Kidney glomerular epithelial cell (primary cell): ENCODE measurements at places on chromosomes 4 and X.

DNA sequence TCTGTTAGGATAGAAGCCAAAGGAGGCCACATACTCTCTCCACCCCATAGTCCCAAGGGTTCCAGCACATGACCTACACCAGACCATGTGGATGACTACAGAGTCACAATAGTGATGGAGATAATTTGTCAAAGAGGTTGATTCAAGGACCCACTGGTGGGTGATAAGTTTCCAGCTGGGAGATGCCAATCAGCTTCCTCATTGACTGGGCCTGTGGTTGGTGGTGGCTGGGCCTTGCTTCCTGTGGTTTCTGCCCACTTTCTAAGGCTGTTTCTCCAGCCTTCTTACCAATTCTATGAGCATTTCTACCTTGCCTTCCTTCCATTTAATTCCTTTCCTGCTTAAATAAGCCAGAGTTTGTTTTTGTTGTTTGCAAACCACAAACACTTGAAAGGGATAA is 95.5 kb upstream of the CPEB2 start:
- no peak for DNase-seq

DNA sequence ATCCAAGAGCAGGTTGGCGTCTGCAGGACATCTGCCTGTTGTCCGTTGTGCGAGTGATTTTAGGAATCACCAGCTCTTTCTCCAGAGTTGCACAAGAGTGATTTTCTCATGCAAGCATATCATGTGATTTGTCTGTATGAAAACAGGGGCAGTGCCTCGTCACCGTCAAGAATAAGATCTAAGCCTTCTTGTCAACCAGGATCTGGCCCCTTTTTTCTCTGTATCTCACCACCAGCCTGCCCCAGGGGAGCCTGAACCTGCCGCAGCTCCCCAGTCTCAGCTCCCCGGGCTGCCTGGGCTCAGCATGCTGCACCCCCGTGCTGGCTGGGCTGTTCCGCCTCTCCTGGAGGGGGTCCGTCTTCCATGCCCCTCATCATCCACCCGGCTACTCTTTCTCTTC is 90.5 kb downstream of the STOX2 start:
- no peak for DNase-seq

GRCh38 chr4:169416997-169417396 is 146.2 kb upstream of the SH3RF1 start:
- DNase-seq, result no peak

- DNase-seq, result peak; percentile 58
Measured at GRCh38 chr4:114386637-114387233, 211.9 kb upstream of the UGT8 start.

DNA sequence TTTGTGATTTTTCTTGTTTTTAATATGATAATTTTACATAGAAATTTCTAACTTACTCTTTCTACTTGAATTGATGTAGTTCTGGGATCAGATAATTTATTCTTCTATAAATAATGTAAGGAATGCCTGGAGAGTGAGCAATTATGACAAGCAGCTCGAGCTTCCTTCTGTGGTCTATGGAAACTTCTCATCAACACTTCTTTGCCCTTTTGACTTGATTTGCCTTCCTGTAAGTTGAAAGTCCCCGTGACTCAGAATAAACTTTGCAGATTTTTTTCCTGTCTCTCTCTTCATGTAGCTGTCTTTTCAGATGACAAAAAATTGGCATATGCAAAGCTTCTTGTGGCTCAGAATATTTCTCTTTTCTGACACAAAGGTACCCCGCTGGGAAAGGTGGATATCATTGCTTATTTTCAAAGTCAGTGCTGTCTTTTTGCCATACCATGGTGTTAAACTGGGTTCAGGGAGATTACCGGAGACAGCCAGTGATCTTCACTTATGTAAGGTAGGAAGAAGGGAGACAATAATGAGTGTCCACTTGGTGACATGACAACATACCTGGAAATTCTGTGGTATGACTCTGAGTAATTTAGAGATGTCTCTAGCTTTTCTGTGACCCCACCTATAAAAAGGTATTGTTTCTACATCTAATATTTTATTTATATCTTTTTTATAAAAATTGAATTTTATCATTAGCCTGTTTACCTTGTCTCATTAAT is 278.6 kb upstream of the GNPDA2 start:
- no peak for DNase-seq

DNA sequence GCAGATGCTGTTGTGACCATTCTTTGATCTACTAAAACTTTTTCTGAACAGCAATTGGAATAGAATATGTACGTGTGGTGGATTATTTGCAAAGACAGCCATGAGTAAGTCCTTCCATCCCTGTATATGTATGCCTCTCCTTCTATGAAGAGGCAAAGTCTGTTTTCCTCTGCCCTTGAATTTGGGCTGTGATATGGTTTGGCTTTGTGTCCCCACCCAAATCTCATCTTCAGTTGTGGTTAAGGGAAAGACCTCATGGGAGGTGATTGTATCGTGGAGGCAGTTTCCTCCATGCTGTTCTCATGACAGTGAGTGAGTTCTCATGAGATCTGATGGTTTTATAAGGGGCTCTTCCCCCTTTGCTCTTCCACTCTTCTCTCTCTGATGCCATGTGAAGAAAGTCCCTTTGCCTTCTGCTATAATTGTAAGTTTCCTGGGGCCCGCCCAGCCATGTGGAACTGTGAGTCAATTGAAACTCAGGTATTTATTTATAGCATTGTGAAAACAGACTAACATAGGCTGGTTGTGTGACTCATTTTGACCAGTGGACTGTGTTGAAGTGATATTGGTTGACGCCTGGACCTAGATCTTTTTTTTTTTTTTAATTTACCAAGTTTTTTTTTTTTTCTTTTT is 108.3 kb upstream of the CAMK2D start:
- DNase-seq, result peak; percentile 93

DNA sequence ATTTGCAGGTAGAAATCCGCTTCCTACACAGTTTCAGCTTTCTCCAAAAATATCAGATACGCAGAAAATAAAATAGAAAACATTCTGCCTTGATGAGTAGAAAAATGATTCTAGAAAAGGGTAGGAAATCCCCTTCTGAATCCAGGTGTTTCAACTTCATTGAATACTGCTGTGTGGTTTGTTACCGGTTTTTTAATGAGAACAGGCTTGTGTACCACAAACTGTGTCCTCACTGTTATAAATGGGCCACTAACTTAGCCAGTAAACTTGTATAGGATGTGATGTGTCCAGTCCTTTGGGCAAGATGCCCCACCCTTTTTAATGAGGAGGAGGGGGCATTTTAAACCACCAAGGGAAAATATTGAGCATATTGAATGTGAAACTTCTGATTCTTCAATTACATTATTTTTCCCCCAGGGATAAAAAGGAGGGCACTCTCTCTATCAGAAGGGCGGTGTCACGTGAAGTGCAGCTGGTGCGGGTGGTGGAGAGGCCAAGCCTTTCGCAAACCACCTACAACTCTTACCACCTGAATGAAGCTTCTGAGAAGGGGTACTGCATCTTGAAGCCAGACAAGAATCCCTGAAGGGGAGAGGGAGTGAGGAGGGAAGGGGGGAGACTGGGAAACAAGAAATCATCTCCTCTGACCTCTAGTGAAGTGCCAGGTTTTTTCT is 4.5 kb downstream of the CXXC4 start:
- no peak for DNase-seq

DNA sequence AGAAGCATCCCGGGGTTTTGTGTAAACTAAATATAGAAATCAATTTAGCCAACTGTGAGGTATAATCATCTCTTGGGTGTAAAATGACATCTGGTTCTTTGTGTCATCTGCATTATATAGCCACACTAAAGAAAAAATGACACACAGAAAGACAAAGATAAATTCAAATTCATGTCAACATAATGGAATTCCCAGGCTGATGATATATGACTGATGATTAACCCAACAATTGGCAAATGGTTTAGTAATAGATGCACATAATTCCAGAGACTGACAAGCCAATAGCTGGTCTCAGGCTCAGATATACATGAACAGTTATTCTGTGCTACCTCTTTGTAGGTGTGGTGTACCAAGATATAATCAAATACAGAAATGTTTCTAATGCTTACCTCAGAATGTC is 375.4 kb upstream of the PITX2 start:
- no peak for DNase-seq

DNA sequence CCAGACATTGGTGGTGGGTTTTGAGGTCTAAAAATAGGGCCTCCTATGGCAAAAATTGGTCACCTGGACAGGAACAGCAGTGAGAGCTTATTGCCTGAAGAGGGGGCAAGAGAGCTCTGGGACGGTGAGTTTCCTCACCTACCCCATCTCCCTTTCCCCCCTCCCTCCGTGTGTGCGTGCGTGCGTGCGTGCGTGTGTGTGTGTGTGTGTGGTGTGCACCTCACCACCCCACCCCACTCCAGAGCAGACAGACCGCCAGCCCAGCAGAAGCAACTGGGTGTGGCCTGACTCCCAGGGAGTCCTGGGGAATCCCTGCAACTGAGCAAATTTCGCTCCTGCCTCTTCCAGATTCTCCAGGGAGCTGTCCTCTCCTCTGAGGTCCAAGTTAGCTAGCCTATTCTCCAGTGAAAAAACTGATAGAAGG is 44.7 kb downstream of the PRPS1 start:
- DNase-seq, result peak; percentile 50

DNA sequence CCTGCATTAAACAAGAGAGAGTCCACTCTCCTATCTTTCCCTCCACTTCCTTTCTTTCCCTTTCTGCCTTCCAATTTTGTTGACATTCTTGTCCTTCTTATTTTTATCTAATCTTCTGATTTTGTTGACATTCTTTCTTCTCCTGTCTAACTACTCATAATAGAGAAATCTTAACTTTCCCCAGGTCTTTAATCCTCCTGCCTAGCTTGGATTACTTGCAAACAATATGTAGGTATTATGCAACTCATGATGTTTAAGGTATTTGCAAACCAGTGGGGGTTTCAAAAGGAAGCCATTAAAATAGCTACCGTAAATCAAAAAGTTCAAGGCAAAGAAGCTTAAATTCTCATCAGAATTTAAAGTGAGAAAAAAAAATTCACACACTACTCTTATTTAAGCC is 53.9 kb downstream of the PROM1 start:
- no peak for DNase-seq

DNA sequence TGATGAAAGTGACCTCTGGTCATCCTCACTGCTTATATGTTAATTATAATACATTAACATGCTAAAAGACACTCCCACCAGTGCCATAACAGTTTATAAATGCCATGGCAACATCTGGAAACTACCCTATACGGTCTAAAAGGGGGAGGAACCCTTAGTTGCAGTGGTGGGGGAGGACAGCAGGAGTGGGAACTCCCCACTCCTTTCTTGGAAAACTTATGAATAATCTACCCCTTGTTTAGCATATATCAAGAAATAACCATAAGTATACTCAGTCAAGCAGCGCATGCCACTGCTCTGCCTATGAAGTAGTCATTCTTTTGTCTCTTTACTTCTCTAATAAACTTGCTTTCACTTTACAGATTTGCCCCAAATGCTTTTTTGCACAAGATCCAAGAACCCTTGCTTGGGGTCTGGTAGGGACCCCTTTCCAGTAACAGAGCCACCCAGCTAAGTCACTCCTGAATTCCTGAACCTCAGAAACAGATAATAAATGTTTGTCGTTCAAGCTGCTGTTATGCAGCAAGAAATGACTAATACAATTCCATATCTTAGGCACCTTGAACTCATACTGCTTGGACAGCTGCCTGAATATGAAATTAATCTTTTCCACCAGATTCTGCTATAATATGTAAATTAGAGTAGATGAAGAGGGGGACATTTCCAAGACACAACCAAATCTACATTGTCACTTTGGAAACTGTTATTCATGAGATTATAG is 14.4 kb upstream of the REPS2 start:
- DNase-seq, result no peak

DNA sequence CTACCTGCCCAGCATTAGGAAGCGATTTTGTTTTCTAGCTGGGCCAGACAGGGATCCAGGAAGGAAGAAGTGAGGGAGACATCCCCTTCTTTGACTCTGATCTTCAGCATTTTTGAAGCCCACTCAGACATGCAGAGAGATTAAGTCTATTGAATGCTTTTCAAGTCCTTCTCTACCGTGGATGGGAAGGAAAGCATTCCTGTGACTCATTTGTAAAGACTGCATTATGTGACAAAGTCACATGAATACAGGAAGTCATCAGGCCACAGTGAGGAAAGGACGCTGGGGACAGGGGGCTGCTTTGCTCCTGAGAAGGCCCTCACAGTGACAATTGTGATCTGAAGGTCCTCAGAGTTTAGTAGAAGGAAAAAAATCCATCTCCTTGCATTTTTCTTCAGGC is 67.4 kb upstream of the GBA3 start:
- no peak for DNase-seq

DNA sequence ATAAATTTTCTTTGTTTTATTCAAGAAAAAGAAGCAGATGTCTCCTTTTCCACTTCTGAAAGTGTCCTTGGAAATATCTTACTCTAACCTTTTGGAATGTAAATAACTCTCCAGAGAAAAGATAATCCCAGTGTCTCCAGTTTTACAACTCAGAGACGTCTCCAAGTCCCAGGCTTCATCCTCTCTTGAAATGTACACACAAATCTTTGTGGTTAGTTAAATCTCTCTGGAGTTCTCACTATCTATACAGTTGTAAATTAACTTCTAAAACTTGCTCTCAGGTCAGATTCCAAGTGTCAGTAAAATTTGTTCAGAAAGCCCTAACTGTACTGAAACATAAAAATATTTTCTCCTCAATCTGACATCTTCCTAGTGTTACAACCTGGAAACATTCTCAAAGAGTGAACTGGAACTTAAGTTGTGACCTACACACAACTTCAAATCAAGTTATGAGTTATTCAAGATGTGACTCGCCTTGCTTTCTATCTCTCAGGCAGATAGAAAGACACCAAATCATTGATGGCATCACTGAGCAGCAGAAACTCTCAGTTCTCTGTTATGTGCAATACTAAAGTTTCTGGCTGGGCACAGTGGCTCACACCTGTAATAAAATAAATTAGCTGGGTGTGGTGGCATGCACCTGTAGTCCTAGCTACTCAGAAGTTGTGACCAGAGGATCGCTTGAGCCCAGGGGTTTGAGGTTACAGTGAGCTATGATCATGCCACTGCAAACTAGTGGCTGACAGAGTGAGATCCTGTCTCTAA is 284.2 kb downstream of the RCHY1 start:
- no peak for DNase-seq

DNA sequence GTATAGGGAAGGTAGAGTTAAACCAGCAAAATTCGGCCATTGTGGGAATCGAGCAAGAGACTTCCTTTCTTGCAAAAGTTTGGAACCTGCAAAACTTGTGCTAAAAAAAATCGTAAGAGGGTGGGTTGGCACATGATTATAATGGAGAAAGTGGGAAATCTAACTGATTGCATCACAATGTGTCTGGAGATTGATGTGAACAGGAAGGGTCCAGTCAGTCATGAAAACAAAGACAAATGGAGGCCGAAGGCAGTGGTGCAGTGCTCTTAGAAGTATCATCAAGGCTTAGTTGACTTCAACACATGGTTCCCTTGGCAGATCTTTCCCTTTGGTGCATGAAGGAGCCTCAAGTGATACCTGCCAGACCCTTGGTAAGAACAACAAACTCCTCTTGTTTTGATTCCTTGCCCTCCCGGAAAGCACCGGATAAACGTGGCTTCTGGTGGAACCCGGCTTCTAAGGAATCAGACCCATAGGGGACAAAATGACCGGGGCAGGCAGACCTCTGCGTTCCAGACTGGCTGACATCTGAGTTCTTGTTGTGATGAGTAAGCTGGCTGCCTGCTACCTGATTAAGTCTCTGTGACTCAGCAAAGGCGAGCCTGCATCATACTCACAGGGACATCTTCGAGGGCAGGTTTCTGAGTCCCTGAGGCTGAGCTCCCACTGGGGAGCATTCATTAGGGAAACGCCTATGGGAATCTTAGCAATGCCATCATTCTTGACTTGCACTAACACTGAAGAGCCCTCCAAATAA is 87.7 kb upstream of the MAP3K15 start:
- peak; percentile 18 for DNase-seq
